ENCODE measurements at places on chromosomes 7 and 10.

DNA sequence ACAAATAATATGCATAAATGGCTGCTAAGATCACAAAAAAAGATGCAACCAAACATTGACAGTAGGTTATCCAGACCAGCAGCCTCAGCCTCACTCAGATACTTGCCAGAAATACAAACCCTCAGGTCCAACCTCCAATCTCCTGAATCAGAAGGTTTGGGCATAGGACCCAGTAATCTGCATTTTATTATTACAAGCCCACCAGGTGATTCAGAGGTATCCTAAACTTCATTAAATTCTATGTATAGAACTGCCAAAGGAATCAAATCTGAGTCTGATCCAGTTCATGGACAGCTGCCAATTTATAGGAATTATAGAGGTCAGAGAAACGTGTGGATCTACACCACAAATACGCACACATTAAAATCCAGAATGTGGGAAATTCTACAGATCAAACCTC is 41.3 kb downstream of the ZNF438 start:
- DNase-seq: no peak

- no peak for DNase-seq
Observed at GRCh38 chr7:47635091-47636080, 53.5 kb upstream of the TNS3 start.

GRCh38 chr7:35026150-35026549 is 11.1 kb downstream of the DPY19L1 start:
- no peak for DNase-seq

GRCh38 chr10:126387931-126388911 is at the start of gene ADAM12:
Gene ADAM12 (minus strand): TSS chr10:126388477. CDS start chr10:126388145, 332 bp downstream.
- peak; percentile 7 for DNase-seq

GRCh38 chr7:28093623-28094232 is 86.9 kb downstream of the JAZF1 start:
- peak; percentile 33 for DNase-seq
